ENCODE measurements at places on chromosomes 3 and 15.

- DNase-seq = no peak
These were observed 155.7 kb downstream of the DOCK3 start for GRCh38 chr3:50830451-50830850.

- no peak for DNase-seq
These were observed 337.3 kb downstream of the FOXP1 start for GRCh38 chr3:71245971-71246880.

- DNase-seq = no peak
These were observed 1.8 kb upstream of the YEATS2 start for GRCh38 chr3:183695569-183696364.

DNA sequence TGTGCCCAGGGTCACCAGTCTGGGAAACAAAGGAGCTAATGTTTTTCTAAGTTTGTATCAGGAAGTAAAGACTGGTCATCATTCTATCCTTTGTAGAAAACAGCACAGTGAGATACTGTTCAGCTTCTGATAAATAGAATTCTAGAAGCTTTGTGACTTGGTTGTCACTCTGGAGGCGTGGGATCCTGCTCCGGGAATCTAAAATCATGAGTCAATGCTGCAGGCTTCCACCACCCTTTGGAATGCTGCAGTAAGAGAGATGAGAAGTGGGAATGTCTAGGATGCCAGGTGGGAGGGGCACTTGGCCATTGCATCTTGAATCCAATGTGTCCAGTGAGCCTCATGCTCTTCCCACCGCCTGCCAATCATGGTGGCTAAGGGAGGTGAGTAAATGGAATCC, 40.9 kb downstream of the SAMMSON start:
- DNase-seq = no peak

- no peak for DNase-seq
These were observed 1088.4 kb downstream of the OTOL1 start for GRCh38 chr3:162584986-162585385.

DNA sequence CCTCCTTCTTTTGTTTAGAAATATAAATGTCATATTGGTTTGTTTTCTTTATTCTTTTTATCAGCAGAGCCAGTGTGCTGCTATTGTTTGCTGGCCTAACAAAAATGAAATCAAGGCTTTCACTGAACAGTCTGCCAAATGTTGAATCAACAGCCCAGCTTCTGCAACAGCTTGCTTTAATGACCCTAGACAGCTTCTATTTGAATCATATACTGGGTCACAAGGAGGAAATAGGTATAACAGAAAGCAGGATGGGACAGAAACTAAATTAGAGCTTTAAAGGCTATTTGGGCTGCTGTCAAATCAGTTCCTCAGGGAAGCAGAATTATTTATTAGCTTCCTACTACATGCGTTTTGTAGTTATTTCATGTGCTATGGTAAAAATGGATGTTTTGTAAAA, 12.1 kb upstream of the DNAJC13 start:
- no peak for DNase-seq

DNA sequence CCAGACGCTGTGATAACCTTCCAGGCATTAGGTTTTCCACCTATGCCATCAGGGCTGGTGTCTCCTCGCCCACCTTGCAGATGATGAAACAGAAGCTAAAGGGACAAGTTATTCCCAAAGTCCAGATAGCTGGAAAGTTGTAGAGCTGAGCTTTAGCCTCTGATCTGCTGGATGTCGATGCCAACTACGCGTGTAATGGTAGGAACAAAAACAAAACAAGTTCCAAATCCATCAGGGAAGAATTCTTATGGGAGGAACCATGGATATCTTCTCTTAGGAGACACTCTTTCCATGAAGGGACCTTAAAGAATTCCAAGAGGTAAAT, 28.1 kb upstream of the RHO start:
- DNase-seq = no peak

GRCh38 chr15:73570355-73571032, 62.7 kb downstream of the NPTN start:
- DNase-seq = no peak

- DNase-seq = no peak
These were observed 6.7 kb downstream of the PLIN1 start for GRCh38 chr15:89672221-89673164.

- no peak for DNase-seq
These were observed 44.5 kb downstream of the LIMD1 start for GRCh38 chr3:45639044-45639392.

DNA sequence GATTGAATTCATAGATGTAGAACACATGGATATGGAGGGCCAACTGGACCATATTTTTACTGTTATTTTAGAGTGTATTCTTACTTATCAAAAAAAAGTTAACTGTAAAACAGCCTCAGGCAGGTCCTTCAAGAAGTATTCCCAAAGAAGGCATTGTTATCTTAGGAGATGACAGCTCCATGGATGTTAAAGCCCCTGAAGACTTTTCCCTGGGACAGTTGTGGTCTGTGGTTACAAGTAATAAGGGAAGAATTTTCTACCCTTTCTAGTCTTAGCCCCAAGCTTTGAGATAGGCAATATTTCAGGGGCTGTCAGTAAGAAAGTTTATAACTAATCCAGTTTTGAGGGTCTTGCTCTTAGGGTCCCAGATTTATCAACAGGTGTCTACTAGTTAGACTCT, 62.5 kb downstream of the LRRC49 start:
- no peak for DNase-seq

DNA sequence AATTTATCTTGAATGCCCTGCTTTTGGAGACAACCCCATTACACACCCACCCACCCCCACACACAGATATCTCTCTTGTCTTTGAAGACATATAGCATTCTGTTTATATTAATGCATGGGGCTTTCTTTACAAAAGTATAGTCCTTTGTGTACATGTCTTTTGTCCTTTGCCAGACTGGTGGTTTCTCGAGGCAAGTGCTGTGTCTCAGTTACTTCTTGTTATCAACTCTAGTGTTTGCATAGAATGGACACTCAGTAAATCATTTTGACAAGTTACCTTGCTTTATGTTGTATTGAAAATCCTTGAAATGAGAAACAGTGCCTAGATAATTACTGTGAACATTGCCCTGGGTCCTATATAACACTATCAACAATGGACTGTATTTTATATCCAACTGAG, 33.9 kb downstream of the KBTBD8 start:
- DNase-seq = no peak

- DNase-seq = no peak
These were observed 646.2 kb downstream of the NTRK3 start for GRCh38 chr15:87610366-87610765.

- no peak for DNase-seq
These were observed 912.6 kb downstream of the NTRK3 start for GRCh38 chr15:87343966-87344365.

DNA sequence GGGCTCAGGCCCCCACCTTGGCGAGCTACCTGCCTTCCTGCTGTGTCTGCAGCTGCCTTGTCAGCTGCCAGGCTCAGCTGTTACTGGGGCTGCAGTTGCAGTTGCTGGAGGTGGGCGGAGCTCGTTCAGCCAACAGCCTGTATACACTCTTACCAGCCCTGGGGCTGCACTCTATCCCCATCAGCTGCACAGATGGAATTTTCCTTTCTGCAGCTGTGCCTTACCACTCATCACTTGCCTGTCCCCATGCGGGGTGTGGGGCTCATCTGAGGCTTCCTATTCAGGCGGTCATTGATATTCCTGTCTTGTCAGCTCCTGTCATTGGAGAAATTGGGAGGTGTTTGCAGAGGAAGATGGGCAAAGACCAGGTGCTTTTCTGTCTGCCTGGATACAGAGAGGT, 9.1 kb upstream of the SYN2 start:
- DNase-seq = no peak
